ENCODE measurements at places on chromosomes 16 and 17.

- no peak for DNase-seq
These were observed 1007.5 kb upstream of the EEF2KMT start for GRCh38 chr16:6105115-6105514.

GRCh38 chr16:80743772-80744171 is 60.6 kb downstream of the CDYL2 start:
- no peak for DNase-seq

DNA sequence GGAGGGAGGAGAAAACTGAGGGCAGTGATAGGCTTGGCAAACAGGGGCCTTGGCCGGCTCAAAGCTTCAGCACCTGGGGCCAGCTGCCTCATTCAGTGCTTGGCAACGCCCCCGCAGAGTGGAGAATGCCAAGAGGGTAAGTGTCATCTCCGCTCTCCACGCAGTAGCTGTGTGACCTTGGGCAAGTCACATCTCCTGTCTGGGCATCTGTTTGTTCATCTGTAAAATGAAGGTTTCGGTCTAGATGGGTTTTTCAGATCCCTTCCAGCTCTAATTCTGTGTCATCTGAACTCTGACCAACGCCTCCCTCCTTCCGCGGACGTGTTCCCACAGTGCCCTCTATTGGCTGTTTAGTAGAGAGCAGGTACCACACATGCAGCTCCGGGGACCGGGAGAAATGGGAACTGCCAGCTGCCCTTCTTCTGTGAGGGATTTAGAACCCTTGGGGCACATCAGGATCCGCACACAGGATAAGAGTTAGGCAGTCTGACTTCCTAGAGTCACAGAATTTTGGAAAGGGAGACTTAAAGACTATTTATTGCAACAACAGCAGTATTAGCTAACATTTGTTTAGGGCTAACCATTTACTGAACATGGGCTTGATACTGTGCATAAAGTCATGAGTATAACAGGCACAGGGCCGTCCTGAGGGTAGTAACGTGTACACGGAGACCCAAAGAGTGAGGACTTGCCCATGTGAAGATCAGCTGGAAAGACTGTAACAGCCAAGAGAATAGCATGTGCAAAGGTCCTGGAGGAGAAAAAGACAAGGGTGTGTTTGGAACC is 26.8 kb downstream of the GP2 start:
- DNase-seq, result no peak

DNA sequence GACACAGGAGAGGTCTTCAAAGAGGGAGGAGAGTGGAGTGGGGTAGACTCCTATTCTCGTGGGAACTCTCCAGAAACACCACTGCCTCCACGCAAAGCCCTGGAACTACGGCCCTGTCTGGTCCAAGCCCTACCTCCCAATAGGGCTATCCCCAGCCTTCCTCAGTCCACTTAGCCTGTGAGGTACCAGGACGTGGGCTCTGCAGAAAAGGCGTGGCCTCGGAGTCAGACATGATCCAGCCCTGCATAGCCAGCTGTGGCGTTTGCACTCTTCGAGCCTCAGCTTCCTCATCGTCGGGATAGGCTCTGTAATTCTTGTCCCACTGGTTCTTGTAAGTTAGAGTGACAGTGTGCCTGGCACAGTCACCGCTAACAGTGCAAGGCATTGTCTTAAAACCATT is 13.8 kb downstream of the ENDOV start:
- no peak for DNase-seq

- peak; percentile 78 for DNase-seq
These were observed 541 bp downstream of the ZNF18 start for GRCh38 chr17:11996722-11997146.

- DNase-seq, result no peak
These were observed 7.6 kb downstream of the DNAJA3 start for GRCh38 chr16:4433228-4433627.

GRCh38 chr16:58850019-58850677 is 116.0 kb upstream of the GOT2 start:
- no peak for DNase-seq

DNA sequence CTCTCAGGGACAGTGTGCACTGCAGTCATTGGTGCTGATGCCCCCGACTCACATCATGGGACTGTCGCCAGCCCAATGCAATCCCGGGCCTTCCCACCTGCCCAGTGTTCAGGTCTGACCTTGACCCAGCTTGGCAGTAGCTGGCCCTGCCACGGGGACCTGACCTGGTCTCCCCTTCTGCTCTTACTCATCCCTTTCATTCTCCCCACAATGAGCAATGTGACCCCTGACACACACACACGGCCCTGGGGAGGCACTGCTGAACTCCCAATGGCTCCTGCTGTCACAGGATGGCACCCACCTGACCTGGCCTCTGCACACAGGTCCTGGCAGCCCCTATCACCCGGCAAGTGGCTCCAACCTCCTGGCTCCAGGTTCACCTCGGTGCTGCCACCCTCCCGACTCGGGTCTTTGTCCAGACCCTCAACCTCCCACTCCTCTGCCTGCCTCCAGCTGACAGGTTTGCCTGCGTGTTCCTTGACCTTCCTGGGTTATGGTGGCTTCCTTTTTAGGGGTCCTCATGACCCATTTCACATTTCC is 6.6 kb downstream of the CD300C start:
- DNase-seq, result no peak

DNA sequence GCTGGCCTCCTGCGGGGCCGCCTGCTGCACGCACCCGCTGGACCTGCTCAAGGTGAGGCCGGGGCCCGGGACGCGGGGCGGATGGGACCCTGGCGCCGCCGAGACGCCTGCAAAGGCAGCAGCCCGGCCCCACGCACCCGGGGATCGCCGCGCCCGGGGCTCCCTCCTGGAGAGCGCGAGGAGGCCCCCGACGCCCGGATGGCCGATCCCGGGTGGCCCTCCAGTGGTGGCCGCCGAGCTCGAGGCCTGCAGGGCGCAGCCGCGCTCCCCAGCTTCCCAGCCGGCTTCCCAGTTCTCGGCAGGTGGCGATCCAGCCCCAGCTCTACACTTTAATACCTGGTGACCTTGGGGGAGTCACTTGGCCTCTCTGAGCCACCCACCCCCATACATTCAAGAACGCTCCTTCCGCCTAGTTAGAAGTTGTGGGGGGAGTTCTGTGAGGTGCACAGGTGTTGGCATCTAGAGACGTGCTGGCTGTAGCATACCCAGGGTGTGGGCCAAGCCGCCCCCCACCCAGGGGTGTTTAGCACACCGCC is 452 bp downstream of the SLC25A10 start:
- DNase-seq, result no peak

DNA sequence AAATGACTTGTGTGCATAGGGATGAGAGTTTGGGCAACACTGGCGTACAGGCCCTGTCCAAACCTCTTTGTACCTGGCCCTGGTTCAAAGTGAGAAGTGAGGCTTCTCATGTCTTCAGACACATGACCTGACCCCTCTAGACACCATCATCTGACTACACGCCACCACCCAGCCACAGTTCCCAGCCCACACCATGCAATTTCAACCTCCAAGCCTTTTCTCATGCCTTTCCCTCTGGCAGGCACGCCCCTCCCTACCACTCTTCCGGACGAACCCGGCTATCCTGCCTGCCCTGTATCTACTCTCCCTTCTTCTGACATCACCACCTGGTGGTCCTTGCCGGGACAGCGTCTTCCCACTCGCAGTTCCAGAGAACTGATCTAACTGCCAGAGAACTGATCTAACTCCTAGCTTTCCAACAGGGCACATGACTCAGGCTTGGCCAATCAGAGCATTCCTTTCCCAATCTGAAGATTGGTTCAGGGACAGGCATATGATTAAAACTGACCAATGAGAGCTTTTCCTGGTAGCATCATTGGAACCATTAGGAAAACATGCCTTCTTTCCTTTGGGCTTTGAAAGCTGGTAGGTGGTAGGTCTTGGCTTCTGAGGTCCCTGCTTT is 27.1 kb upstream of the IL21R start:
- peak; percentile 46 for DNase-seq

- DNase-seq, result no peak
These were observed 67.5 kb downstream of the CYTH1 start for GRCh38 chr17:78714534-78714933.

- DNase-seq, result peak; percentile 90
These were observed at the start of gene DNAJC7 for GRCh38 chr17:42016941-42017865. Gene DNAJC7 (minus strand): TSS chr17:42017439. CDS start chr17:42017416, 23 bp downstream.

- no peak for DNase-seq
These were observed 244.2 kb downstream of the GSG1L start for GRCh38 chr16:27819356-27819755.

DNA sequence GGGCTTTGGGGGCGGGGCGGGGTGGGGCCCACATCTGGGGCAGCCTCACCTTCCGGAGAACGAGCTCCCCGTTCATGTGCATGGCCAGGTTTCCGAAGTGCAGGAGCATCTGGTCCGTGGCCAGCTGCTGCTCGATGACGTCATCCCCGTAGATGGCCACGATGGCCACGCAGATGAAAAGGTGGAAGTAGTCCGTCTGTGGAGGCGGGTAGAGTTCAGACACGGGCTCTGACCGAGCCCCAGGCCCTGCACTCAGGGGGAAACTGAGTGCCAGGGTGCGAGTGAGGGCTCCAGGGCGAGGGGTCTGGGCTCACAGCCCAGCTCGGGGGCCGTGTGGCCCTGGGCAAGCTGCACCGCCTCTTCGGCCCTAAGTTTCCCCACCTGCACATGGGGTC is 93.7 kb downstream of the TBC1D16 start:
- no peak for DNase-seq

All from SW 1271 (cell line).